Activated T-helper 17 cell treated with anti-CD3 and anti-CD28 coated beads, Interleukin-2, amount 50 U/mL, for 72 hours (primary cell): ENCODE measurements at places on chromosomes 6 and 20. TPM values are rescaled to one million over a fixed set of nuclear protein-coding genes. Genes with fewer than 3 reads are reported as not detected.

The BPI gene
- total RNA-seq: not detected

DNA sequence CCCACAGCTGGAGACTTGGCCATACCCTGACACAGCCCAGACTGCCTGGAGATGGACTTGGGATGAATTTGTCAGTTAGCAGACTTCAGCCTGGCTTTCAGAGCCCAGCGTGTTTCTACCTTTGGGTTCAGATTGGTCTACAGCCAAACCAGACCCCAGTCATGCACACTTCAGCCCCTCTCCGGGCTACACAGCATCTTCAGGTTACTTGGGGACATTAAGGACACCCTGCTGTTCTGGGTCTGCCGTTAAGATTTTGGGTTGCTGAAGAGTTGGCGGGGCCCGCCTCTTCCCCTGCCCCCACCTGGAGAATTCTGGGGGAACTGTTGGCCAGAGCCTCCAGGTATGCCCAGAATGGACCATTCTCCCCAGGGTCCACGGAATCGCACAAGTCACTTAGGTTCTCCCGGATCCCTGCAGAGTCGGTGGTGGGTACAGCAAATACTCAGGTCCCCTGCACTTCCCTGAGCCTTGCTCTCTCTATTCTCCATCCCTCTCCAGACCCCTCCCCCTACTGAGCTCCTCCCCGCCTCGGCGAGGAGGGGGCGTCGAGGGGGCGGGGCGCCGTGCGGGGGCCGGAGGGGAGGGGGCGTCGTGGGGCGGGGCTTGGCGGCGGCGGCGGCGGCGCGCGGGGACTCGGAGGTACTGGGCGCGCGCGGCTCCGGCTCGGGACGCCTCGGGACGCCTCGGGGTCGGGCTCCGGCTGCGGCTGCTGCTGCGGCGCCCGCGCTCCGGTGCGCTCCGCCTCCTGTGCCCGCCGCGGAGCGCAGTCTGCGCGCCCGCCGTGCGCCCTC is at the start of gene PTK7:
Gene PTK7 (plus strand): TSS at position 645 of the 794 bp plus-strand sequence. CDS start 175 bp downstream, outside the sequence.
- peak; percentile 47 for ATAC-seq

The GSTA2 gene
- total RNA-seq: not detected

The IL22RA2 gene
- not detected for total RNA-seq

The APCDD1L gene
- total RNA-seq: not detected

DNA sequence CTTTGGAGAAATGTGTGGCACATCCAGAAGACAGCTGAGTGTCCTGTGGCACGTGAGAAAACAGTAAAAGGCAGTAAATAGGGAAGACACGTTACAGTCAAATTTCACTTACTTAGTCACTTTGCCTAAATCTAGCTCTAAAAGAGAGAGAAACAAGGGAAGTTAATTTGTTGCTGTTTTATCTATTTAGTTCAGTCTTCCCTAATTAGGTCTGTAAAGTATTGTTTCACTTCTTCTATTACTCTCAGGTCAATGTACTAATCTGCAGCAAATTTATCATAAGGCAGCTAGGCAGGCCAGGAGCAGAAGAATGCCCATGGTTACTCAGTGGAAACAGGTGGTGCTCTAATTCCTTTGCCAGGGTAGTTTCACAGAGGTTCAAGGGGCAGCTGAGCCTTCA is 124.3 kb upstream of the CNR1 start:
- no peak for ATAC-seq

The PFDN6 gene
- 81.2 TPM for total RNA-seq

The HLA-DOA gene
- total RNA-seq: 0.56 TPM

DNA sequence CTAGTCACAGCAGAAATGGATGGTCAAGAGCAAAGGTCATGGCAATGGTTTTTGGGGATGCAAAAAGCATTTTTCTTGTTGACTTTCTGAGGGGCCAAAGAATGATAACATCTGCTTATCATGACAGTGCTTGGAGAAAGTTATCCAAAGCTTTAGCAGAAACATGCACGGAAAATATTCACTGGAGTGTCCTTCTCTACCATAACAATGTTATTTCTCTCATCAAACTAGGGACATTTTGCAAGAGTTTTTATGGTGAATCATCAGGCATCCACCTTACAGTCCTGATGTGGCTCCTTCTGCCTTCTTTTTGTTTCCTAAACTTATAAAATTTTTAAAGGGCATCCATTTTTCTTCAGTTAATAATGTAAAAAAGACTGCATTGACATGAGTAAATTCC is 302.3 kb downstream of the HIVEP2 start:
- no peak for ATAC-seq

GRCh38 chr20:34712525-34713192 is 8.5 kb downstream of the TP53INP2 start:
- ATAC-seq: no peak

- ATAC-seq: no peak
These were observed 21.6 kb upstream of the GNRH2 start for GRCh38 chr20:3021777-3022176.

DNA sequence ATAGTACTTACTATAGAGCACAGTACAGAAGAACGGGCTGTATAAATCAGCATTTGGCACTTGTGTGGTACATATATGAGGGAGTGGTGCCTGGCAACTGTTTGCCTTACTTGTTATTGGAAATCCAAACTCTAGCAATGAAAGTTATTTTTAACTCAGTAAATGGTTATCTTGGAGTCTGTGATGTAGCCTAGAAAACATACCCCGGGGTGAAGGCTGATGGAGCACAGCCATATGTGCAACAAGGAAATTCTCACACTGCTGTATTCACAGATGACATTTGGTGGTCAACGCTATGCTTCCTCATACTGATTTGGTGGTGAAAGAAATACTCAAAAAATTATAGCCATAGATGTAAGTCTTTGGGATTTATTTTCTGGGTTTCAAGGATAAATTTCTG is 807.5 kb upstream of the FLRT3 start:
- no peak for ATAC-seq

DNA sequence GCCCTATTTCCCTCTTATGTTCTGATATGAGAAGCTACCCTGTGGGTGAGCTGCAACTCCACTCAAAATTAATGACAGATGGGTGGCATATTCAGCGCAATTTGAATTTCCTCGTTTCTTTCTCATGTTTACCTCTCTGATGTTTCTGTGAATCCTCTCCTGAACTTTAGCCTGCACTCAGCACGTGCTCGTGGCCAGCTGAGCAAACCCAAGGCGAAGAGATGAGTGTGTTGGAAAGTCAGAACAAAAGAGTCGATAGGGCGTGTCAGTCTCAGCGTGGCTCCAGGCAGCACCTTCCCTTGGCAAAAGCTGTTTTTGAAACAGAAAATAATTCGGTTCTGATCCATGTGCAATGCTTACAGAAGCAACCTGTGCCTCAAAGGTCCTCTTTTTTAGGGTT is 226.1 kb upstream of the GMDS start:
- ATAC-seq: no peak

GRCh38 chr6:154951345-154952200 is 43.5 kb upstream of the TIAM2 start:
- peak; percentile 31 for ATAC-seq

The BMP7 gene
- not detected for total RNA-seq

DNA sequence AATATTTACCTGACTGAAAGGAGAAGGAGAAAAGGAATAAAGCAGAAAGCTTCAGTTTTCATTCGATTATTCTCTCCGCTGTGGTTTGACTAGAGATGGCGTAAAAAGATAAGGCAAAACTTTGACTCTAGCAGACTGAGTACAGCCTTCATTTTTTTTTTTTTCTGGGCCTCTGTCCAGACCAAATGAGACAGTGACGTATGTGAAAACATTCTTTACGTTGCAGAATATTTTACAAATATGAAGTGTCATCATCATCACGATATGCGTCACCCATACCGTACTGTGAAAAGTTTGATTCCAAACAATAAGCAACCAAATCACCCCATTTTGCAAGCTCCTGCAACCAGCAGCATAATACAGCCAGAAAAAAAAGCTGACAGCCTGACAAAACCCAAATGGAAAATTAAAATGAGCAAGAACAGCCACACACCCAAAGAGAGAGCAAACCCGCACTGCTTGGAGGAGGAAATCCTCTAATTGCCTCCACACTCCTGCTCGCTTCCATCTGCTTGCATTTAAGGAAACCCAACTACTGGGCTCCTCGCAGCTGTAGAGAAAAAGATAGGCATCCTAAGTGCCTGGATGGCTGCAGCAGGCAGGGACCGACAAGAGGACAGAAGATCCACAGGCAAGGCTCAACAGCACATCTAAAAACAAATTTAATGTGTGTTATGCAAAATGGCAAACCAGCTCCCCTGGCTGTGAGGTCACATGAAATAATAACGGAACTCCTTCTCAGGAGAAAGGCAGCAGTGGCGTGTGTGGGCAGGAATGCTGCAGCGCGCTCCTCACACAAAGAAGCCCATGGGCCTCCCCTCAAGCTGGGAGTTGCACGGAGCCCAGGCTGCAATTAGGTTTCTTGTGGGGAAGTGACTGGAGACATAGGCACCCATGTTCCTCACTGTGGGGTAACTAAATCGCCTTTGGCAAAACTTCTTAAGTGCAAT is 113.1 kb downstream of the FYN start:
- ATAC-seq: peak; percentile 51

DNA sequence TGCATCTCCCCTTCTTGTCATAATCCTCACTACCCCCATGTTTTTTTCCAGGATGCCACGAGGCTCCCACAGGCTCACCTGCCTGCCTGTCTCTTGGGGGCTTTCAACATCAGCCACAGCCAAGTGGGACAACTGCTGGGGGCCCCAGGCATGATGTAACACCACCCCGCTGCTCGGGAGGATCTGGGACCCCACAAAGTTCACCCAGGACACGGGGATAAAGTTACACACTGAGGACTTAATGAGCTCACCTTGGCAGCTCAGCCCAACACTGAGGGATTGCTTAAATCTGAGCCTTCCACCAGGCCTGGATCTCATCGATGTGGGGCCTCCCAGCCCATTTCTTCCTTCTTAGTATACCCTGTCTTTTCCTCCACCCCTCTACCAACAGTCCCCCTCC is 56.4 kb upstream of the NNAT start:
- ATAC-seq: no peak

- peak; percentile 74 for ATAC-seq
These were observed 130.3 kb upstream of the BTN3A2 start for GRCh38 chr6:26234421-26235301.

The BNIP5 gene
- not detected for total RNA-seq

GRCh38 chr20:52060794-52061714 is 130.5 kb downstream of the ZFP64 start:
- no peak for ATAC-seq

GRCh38 chr6:37083243-37084138 is 78.0 kb downstream of the FGD2 start:
- no peak for ATAC-seq

- no peak for ATAC-seq
These were observed 63.3 kb downstream of the NPEPL1 start for GRCh38 chr20:58755766-58756449.

DNA sequence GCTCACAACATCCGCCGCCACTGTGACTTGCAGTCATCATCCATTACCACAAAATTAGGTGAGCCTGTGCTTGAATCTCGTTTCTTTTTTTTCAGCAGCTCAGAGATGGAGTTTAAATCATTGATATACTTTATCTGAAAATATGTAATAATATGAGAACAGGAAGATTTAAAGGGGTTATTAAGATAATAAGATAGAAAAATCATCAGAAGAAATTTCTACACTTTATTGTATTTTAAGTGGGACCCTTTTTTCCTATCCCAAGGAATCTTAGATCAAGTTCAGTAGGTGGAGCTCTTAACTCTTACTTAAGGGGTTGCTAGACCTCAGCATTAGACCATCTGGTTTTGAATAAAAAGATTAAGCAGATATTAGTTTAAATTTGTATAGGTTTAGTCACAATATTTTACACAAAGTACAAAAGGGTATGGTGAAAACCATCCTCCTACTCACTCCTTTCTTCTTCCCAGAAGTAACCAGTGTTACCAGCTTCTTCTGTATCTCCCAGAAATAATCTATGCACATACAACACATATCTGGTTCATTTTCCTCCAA is 9.4 kb upstream of the NCOA7 start:
- ATAC-seq: peak; percentile 65

DNA sequence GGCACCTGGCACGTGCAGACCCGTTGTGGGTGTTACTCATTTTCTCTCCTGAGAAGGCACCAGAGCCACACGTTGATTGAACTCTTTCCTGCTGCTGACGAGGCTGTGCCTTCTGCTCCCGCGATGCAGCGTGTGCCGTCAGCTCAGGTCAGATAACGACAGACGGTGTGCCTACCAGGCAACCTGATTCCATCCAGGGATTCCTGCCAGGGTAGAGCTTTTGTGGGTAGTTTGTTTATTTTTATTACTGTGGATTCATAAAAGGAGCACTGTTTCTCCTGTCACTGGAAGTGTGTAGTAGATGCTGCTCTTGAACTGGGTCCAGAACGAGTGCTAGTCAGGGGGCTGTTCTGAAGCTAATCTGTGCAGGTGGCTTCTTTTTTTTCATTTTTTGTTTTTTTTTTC is 20.7 kb downstream of the PRPF6 start:
- peak; percentile 29 for ATAC-seq

GRCh38 chr20:38727607-38728190 is 3.4 kb downstream of the SLC32A1 start:
- no peak for ATAC-seq

- no peak for ATAC-seq
These were observed 25.5 kb downstream of the TMEM14A start for GRCh38 chr6:52696418-52696817.

The ANKEF1 gene
- total RNA-seq: 1.2 TPM

GRCh38 chr20:59182401-59183044 is 18.9 kb downstream of the ZNF831 start:
- no peak for ATAC-seq

The EEF1A2 gene
- 0.80 TPM for total RNA-seq

- ATAC-seq: peak; percentile 77
These were observed 207.3 kb downstream of the GMDS start for GRCh38 chr6:2038092-2038491.

- ATAC-seq: no peak
These were observed 22.0 kb upstream of the VSTM2L start for GRCh38 chr20:37880726-37881591.

- ATAC-seq: no peak
These were observed 195.5 kb downstream of the EPM2A start for GRCh38 chr6:145539831-145540230.

- ATAC-seq: peak; percentile 11
These were observed 54.7 kb upstream of the HFE start for GRCh38 chr6:26032340-26033084.

- ATAC-seq: no peak
These were observed 88.7 kb downstream of the ELOVL5 start for GRCh38 chr6:53259860-53260580.

The SIGLEC1 gene
- not detected for total RNA-seq

The SLC17A1 gene
- total RNA-seq: not detected

The TNFRSF21 gene
- 0.74 TPM for total RNA-seq

The SYNDIG1 gene
- not detected for total RNA-seq
